Immature natural killer cell (primary cell): ENCODE measurements at places on chromosomes 7 and 10.

DNA sequence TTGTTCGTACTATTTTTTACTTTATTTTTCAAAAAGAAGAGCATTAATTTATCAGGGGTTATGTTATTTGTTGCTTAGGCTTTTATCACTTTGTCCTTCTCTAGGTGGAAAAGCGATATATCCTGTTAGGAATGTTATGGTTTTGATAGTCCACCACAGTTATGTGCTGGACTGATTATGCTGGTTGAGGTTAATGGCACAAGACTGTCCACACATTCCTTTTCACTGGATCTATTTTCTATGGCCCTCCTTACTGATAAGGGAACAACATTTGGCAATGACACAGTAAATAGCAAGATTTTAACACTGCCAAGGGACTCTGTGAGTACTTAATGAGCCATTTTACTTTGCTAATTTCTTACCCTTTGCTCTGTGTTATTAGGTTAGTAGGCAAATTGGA lies 1212.3 kb downstream of the NXPH1 start:
- DNase-seq = no peak

DNA sequence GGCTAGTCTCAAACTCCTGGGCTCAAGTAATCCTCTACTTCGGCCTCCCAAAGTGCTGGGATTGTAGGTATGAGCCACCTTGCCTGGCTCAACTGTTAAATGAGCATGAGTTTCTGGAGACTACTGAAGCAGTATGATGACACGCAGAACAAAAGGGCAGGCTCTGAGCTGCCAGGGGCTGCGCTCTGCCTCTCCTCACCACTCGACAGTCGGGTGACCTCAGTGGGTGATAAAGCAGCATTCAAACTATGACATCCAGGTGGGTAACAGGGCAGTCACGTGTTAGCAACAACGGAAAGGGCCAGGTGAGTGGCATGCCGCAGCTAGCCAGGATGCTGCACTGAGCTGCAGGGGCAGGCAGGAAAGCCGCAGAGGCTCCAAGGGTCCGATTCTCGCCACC lies 71.5 kb downstream of the CYTH3 start:
- DNase-seq = no peak

- DNase-seq = no peak
These were observed 3.0 kb downstream of the KMT2E start for GRCh38 chr7:105016709-105017656.

DNA sequence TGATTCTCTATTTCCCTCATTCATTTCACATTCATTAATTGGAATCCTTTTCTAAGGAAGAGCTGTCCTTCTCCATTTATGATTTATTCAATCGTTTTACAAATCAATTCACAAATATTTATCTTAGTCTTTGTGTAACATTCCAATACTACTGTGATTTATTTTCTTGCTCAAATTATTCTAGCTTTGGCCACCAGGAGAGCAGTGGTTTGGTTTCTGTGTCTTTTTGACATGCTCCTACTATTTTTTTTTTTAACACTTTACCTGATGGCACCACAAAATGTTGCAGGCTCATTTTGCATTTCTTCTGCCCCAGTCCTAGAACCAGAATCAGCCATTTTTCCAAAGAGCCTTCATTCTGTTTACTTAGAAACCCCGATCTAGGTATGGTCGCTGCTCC lies 13.3 kb upstream of the RBM33 start:
- DNase-seq = no peak

- DNase-seq = no peak
These were observed 549.1 kb downstream of the XPNPEP1 start for GRCh38 chr10:109374215-109374614.

- no peak for DNase-seq
These were observed 97.7 kb upstream of the DNAAF5 start for GRCh38 chr7:628826-629225.

DNA sequence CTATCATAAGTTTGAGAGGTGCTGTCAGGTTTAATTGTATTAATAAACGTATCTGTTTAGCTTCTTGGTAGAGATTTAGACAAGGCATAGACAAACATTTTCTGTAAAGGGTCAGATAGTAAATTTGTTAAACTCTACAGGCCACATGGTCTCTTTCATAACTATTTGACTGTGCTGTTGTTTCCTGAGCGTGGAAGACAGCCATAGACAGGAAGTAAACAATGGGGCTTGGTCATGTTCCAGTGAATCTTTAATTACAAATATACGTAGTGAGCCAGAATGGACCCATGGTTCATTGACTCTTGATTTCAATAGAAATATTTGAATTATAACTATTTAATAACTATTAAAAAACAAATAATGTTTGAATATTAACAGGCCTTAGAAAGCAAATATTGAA lies 451.1 kb downstream of the SH2D4B start:
- no peak for DNase-seq

DNA sequence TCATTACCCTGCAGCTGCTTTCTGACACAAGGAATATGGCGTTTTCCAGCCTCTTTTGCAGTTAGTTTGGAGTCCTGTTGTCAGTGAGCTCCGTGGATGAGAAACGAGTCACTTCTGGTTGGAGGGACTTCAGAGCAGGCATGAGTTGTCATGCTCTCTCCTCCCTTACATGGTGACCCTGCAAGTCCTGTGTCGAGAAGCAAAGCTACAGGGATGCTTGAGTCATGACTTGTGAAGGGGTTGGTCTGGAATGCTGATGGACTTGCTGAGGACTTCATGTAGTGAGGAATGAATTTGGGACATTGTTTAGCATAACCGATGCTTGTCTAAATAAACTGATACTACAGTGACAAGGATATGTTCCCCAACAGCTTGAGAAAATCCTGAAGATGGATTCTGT lies 108.8 kb downstream of the ADCYAP1R1 start:
- no peak for DNase-seq

- DNase-seq = no peak
These were observed 184.9 kb downstream of the EMX2 start for GRCh38 chr10:117727421-117727820.

GRCh38 chr7:91668217-91668616 lies 212.3 kb downstream of the MTERF1 start:
- DNase-seq = no peak

GRCh38 chr10:132387764-132388210 lies 9.2 kb upstream of the PWWP2B start:
- peak; percentile 75 for DNase-seq

GRCh38 chr7:134729895-134730294 lies 49.5 kb upstream of the CALD1 start:
- no peak for DNase-seq

DNA sequence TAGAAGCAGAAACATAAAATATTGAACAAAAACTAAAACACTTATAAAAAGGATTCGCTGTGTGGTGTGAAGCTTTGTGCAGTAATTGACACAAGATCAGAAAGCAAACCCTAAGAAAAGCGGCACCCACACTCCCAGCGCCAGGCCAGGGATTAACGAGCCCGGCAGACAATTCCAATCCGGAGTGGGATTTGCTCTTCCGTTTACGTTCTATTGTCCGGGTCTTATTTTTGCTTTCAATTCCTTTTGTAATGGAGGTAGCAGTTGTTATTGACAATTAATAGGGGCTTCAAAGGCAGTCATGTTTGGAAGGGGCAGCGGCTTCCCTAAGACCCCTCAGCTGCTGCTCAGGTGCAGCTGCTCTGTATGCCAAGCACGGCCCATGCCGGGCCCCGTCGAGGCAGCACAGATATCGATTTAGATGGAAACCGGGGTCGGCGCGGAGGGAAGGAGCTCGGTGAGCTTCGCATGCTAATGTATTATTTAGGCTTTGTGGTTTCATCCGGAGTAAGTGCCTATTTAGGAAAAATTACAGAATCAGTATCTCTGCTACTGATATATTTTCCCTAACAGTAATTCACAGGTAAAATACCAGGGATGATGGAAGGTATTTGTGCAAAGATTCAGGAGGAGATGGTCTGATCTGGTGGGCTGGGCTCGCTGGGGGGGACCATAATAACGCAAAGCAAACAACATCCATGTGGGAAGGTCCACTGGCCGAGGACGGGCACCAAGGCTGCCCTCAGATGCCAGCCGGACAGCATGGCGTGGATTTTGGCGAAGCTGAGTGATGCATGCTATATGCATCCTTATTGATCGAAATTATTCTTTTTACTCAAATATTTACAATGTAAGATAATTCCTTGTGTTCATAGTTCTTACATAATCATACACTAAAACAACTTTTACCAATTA lies 561.7 kb downstream of the PTPRN2 start:
- no peak for DNase-seq

DNA sequence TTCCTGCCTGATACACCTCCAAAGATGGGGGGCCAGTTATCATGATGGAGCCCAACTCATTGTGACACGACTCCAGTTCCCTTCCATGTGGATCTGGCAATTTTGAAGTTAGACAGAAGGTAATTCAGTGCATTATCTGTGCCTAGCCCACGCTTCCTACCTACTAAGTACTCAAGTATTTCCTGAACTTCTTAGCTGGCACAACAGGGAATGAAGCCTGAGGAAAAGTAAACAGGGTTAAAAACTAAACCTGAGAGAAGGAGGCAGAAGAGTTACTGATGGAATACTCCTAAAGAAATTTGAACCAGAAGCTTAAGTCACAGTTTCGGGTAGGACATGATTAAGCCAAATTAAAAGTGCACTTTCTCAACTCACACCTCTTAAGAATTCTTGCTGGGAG lies 1.1 kb upstream of the SEC31B start:
- DNase-seq = no peak

DNA sequence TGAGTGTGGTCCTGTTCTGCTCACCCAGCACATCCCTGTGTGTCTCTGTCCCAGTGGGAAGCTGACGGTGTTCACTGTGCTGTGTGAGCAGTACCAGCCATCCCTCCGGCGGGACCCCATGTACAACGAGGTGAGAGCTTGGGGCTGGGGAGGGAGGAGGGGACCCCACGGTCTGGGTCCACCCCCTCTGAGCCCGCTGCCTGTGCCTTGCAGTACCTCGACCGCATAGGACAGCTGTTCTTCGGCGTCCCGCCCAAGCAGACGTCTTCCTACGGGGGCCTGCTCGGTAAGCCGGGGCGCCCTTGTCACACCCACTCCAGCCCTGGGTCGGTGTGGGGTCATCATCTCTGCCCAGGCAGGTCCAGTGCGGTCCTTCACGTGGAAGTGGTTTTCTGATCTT lies 17.3 kb downstream of the GET4 start:
- no peak for DNase-seq

DNA sequence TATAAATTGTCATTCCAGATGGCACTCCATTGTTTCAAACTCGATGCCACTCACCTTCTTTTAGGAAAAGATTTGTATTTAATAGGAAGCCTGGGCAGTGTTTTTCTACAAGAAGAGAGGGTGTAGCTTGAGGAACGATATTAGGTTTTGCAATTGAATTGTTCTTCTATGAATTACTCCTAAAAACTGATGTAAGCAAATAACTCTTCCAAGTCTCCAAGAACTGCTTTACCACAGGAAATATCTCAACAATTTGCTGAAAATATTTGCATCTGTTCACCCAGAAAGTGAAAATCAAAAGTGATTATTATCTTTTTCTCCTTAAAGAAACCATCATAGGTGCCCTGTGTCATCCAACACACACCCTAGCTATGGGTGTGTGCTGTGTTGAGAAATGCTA lies 261.3 kb upstream of the MEOX2 start:
- DNase-seq = no peak

GRCh38 chr7:155992107-155992506 lies 179.8 kb upstream of the SHH start:
- no peak for DNase-seq

DNA sequence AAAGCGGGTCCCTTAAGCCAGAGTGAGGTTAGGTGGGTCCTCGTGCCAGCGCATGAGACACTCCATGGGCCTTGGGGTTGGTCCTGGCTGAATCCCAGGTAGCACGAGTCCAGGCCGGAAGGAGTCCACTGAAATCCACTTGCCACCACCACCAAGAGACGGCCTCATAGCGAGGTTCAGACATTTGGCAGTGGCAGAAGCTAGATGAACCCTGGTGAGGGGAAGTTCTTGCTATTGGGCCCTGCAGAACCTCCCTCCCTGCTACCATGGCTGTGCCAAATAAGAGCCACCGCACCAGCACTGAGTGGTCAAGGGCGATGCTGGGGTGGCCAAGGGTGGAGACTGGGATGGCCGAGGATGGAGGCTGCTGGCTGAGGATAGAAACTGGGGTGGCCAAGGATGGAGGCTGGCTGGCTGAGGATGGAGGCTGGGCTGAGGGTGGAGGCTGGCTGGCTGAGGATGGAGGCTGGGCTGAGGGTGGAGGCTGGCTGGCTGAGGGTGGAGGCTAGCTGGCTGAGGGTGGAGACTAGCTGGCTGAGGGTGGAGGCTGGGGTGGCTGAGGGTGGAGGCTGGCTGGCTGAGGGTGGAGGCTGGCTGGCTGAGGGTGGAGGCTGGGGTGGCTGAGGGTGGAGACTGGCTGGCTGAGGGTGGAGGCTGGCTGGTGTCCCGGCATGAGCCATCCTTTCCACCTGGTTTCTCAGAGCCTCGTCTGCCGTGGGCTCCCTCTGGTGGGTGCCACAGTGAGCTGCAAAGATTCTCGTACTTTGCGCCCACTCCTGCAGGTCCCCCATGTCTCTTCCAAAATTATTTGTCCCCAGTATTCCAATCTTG lies 88.2 kb downstream of the ELFN1 start:
- no peak for DNase-seq

- no peak for DNase-seq
These were observed 47.6 kb downstream of the ADCYAP1R1 start for GRCh38 chr7:31099451-31100444.

GRCh38 chr7:150453181-150453580 lies 2.8 kb downstream of the GIMAP8 start:
- no peak for DNase-seq

GRCh38 chr7:105972276-105972675 lies 9.2 kb downstream of the CDHR3 start:
- DNase-seq = no peak

GRCh38 chr10:94102436-94102835 lies 108.7 kb downstream of the PLCE1 start:
- no peak for DNase-seq

DNA sequence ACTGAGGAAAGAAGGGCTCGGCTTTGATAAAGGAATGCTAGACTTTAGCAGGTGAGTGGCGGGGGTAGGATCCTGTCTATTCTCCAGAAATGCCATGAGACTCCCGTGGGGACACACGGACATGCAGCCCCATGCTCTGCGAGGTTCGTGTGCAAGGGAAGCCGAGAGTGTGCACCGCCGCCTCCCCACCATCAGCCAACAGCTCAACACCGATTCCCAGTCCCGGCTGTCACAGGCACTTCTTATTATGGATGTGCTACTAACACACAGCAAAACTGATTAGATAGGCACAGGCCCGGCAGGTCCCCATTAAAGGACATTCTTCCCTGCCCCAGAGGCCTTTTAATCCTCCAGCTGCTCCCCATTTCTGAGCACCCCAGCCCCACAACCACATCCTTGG lies 154.4 kb downstream of the PRKAG2 start:
- no peak for DNase-seq

- no peak for DNase-seq
These were observed 183.5 kb downstream of the POM121L12 start for GRCh38 chr7:53218730-53219504.

- no peak for DNase-seq
These were observed 339.0 kb downstream of the RNLS start for GRCh38 chr10:88243836-88244730.
